ENCODE measurements at places on chromosomes 11 and 22.
A peak's percentile ranks its signal among the peaks of the same experiment; 100 is the strongest.

DNA sequence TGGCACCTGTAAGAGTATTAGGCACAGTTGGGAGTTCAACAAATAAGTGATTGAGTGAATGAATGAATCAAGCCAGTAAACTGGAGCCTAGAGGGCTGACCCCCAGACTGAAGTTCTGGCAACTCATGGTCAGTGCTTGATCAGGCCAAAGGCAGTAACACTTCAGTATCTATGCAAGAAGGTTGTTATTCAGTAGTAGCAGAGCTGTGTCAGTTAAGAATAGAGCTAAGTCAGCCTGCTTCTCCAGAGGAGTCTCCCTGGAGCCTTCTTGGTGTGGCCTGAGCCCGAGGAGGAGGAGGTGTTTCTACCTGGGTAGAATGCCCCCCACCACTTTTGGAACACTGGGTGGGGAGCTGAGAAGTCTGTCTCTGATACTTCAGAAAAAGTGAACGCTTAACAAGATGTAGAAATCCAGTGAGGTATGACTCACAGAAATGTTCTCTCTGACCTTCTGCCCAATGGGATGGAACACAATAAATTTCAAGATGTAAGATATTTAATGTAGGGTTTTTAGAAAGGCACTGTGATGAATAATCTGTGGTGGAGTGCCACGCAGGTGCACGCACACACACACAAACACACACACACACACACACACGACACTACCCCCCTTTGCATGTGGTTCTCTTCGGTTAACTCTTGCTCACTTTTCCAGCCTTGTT lies 219.9 kb downstream of the HIPK3 start:
- no peak for DNase-seq

- DNase-seq, result no peak
Observed at GRCh38 chr11:47325271-47326041, 27.0 kb downstream of the MYBPC3 start.

- DNase-seq, result no peak
Observed at GRCh38 chr11:83583757-83584366, 297.7 kb upstream of the CCDC90B start.

DNA sequence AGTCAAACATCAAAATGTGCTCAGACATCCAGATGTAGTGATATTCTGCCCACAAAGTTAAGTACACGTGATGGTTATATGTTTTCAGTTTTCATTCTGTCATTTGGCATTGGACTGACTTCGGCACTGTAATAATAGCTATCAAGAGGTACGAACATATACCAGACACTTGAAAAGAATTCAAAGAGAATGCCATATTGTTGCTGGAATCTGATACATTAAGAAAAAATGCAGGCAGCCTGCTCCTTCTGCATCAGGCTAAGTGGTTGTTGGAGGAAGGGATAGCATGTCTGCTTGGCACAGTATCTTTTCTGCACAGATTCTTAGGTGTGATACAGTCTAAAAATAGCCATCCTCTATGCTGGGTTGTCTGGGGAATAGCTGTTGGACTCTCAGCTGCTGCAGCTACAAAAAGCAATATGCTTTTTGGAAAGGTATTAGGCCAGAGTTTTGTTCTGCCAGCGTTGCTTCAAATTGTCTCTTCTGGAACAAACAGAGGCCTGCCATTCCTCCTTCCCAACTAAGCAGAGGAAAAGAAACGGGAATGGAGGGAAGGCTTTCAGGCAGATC lies 892.6 kb downstream of the TBC1D22A start:
- no peak for DNase-seq

DNA sequence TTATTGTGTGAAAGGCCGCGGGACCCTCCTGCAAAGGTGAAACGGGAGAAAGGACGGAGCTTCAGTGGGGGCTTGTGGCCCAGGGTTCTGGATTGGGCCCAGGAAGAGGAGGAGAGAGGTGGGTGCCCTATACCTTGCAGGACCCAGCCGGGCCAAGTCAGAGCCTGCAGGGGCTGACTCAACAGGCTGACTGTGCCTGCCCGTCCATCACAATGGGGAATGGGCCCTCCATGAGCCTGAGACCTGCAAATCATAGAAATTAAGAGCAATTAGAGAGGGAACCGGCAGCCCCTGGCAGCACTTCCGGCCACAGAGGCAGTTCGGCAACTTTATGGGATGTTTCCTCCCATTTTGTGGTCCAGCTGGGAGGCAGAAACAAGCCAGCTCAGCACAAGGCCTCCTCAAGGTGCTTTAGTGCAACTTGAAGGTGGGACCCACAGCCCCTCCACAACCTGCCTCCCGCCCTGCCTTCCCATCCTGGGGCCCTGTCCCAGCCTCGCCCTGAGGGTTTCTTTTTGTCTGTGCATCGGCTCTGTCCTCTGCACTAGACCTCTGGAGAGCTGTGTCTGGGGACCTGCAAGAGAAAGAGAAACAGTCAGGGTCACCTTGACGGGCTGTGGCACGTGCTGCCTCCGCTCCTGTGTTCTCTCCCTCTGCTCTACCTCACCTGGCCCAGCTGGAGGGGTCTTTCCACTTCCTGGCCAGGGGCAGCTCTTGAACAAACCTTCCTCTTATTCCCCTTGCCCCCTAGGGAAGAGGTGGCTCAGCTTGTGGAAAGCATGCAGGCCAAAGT lies 19.1 kb upstream of the NECTIN1 start:
- no peak for DNase-seq

DNA sequence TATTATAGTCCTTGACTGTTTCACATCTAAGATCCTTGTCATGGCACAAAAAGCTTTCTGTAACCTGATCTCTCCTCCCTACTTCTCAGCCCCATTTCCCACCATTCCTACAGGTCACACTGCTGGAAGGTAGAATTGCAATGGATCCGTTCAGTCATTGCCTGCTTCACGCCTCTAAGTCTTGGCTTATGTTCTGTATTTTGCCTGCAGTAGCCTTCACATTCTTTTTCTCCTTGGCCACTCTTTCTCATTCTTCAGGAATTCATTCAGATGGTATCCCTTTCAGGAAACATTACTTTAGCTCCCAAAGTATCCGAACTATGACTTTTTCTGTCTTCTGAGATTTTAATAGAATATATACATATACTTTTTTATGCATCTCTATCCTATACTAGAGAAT lies 731.5 kb downstream of the NTM start:
- no peak for DNase-seq

GRCh38 chr11:116589402-116589801 lies 183.4 kb downstream of the BUD13 start:
- no peak for DNase-seq

- no peak for DNase-seq
Observed at GRCh38 chr11:26827567-26828081, 105.8 kb upstream of the SLC5A12 start.

DNA sequence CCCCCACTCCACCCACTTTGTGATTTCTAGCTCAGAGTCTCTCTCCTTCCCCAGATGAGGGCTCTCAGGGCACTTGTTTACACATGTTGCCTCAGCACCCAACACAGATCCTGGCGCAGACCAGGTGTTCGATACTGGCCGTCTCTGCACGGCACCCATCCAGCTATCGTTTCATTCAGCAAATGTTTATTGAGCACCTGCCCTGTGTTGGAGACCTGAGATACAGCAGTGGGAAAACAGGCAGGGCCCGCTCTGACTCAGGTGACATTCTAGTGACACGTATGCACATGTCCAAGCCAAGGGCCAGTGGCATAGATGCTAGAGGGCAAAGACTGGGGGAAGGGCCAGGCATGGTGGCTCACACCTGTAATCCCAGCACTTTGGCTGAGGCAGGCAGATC lies 71.9 kb downstream of the NFAM1 start:
- DNase-seq, result no peak

- no peak for DNase-seq
Observed at GRCh38 chr22:46451741-46452140, 85.7 kb downstream of the CELSR1 start.

DNA sequence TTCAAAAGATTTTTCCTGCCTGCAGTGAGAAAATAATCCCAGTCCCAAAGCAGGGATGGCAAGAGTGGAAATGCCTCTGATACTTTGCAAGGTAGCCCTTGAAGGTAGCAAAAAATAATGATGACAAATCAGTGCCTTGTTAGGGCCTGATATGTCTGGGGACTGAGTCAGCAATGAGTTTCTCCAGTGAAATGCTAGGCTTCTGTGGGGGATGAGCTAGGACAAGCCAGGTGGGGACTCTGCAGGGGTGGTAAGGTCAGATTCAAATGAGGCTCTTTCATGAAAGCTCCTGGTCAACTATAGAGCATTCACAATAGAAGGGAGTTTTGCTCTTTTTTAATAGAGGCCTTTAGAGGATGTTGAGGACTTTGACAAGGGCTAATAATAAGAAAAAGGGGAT lies 77.7 kb downstream of the ME3 start:
- no peak for DNase-seq

- DNase-seq, result no peak
Observed at GRCh38 chr11:77968337-77968736, 26.1 kb downstream of the INTS4 start.

DNA sequence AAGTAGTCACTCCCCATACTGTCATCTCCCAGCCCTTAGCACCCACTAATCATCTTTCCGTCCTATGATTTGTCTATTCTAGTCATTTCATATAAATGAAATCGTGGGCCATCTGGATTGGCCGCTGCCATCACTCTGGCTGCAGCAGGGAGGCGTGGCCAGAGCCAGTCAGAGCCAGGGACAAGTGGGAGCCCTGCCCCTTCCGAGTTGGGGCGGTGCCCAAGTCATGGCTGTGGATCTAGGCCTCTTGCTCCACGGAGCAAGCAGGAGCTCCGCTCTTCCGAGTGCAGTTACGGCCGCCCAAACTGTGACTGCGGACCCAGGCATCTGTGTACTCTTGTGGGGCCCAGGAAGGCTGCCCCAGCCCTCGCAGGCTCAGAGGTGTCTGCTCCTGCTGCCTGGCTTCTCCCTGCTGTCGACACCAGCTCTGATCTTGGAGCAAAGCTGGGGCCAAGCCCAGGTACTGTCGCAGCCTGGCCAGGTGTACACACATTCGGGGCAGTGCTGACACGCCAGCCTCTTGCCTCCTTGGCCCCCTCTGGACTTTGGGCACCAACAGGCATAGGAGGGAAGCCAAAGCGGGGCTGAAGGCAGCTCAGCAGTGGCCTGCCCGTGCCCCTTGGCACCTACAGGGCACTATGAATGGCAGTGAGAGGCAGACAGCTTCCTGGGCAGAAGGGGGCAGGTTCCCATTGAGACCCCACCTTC lies 8.4 kb downstream of the MRPL48 start:
- DNase-seq, result peak; percentile 66

- DNase-seq, result no peak
Observed at GRCh38 chr22:43114958-43115357, 4.4 kb downstream of the BIK start.

- peak; percentile 86 for DNase-seq
Observed at GRCh38 chr22:35552196-35552842, 11.7 kb downstream of the RASD2 start.

GRCh38 chr22:41732096-41732772 lies 32.9 kb downstream of the MEI1 start:
- DNase-seq, result no peak

DNA sequence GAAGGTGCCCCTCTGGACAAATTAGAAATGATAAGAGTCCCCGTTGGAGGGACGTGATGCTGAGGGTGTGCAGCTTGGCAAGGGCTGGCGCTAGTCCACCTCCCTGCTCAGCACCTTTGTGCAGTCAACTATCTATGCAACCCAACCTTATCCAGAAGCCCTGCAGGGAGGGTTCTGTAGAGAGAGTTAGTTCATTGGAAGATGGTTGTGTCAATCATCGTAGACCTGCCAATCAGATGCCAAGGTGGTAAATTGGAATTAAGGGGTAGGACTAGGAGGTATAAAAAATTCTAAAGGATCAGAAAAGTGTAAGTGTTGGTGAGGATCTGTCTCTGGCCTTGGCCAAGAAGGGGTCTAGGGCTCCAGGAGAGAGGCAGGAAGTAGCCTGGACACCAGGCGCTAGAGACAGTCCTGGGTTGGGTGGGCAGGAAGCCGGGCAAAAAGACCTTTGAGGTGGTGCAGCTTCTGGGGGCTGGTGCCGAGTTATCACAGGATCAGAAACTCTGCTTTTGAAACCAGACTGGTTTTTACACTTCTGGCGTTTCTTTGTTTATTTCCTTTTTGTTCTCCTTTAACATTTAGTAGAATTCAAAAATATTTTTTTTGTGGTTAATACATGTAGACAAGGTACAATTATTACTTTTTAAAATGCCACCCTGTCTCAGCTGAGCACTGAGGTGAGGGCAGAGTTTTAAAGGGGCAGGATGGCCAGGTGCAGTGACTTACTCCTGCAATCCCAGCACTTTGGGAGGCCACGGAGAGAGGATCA lies 1.6 kb downstream of the C1QTNF6 start:
- DNase-seq, result no peak

GRCh38 chr22:30183271-30183670 lies 63.3 kb downstream of the LIF start:
- no peak for DNase-seq

DNA sequence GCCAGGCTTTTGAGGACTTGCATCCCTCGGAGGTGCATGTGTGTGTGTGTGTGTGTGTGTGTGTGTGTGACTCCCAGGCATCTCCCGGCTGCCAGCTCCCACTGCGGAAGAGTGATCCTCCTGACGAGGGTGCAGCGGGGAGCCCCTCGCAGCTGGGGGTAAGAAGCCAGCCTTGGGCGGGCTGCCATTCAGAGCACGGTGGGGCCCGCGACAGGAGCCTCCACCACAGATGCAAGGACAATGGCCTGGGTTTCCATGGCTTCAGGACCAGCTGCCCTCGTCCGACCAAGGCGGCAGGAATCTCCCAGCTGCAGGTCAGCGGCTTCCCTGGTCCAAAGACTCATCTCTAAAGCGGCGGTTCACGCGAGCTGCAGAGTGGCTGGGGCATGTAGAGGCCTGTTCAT lies 908.5 kb downstream of the BRD1 start:
- no peak for DNase-seq

GRCh38 chr11:115411120-115411519 lies 93.1 kb downstream of the CADM1 start:
- no peak for DNase-seq

- DNase-seq, result no peak
Observed at GRCh38 chr11:44945666-44946065, 5.0 kb downstream of the TP53I11 start.

DNA sequence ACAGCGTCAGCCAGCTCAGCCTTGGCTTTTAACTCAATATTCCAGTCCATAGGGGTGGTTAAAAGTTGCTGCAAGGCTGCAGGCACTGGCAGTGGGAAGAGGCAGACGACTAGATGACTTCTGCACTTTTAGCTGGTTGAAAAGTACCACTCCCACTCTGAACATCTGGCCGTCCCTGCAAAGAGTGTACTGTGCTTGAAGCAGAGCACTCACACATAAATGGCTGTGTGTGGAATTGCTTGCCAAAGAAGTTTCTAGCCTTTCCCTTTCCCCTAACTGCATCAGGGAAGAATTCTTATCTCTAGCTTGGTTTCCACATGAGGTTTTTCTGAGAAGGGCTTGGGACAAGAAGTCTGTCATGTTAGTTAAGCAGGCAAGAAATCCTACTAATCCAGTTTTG lies 5.1 kb upstream of the PHLDB1 start:
- DNase-seq, result no peak
